Activated CD8-positive, alpha-beta memory T cell treated with anti-CD3 and anti-CD28 coated beads, Interleukin-2, amount 10 ng/mL, durations not matched to agents 7 days and 5 days (primary cell): ENCODE measurements at places on chromosomes 6 and 20.

GRCh38 chr6:36774331-36774730 is 64.9 kb downstream of the CPNE5 start:
- DNase-seq = no peak

DNA sequence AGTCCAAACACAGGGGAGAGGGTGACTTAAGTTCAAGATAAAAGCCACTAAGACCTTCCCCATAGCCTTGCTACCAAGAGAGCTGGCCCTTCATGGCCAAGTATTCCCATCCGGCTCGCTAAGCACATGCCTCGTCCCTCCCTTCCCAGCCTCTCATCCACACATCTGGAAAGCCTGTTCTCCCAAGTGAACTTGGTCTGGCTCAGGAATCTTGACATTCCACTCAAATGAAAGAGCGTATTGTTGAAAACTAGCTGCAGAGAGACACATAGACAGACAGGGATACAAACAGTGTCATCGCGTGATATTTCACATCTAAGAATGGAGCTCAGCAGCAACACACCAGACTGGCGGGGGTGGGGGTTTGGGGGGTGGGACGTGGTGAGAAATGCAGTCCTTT is 182.8 kb upstream of the FOXQ1 start:
- no peak for DNase-seq

GRCh38 chr6:135299256-135299655 is 118.1 kb downstream of the MYB start:
- DNase-seq = no peak

GRCh38 chr20:38523697-38524096 is 51.1 kb downstream of the RALGAPB start:
- no peak for DNase-seq

- peak; percentile 85 for DNase-seq
These were observed 25.6 kb upstream of the HLA-DQB1 start for GRCh38 chr6:32692019-32692418.

- no peak for DNase-seq
These were observed 422.6 kb downstream of the HTR1B start for GRCh38 chr6:77040568-77041195.

- no peak for DNase-seq
These were observed 59.2 kb downstream of the POPDC3 start for GRCh38 chr6:105120570-105120969.

DNA sequence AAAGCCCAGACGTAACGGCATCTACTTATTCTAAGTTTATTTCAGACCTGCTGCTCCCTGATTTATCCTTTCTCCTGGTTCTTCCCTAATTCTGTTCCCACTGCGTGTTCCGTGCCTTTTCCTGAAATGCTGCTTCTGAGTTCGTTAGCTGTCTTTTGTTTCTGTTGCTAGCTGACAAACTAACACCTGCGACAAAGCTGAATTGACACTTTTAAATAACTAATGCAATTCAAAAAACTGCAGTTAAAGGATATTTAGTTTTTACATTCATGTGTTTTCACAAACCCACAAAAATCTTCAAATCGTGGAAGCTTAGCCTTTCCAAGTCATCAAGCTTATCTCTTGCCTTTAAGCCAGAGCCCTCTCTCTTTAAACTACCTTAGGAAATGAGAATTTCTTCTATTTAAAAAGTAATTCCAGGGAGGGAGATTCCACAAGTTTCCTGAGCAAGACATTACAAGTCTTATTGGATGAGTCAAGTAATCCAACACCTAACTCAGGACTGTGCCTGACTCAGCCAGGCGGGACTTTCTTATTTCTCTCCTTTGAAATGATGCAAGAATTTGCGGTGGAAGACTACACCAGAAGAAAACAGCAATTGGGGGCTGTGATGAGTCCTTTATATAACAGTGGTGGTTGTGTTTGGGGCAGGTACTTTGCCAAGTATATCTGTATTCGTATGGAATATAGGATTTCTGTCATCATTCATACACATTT is 6.3 kb downstream of the ADTRP start:
- DNase-seq = no peak

- no peak for DNase-seq
These were observed 77.1 kb downstream of the ATRN start for GRCh38 chr20:3547906-3548305.

GRCh38 chr6:136086686-136087085 is 163.4 kb downstream of the MTFR2 start:
- DNase-seq = no peak

GRCh38 chr6:27547157-27548075 is 74.5 kb upstream of the ZNF184 start:
- peak; percentile 63 for DNase-seq

- no peak for DNase-seq
These were observed 14.0 kb downstream of the CALHM6 start for GRCh38 chr6:116475141-116475540.

- no peak for DNase-seq
These were observed 1.5 kb downstream of the BTN3A2 start for GRCh38 chr6:26366504-26366903.

GRCh38 chr6:112021691-112022310 is 32.1 kb upstream of the CCN6 start:
- DNase-seq = no peak

DNA sequence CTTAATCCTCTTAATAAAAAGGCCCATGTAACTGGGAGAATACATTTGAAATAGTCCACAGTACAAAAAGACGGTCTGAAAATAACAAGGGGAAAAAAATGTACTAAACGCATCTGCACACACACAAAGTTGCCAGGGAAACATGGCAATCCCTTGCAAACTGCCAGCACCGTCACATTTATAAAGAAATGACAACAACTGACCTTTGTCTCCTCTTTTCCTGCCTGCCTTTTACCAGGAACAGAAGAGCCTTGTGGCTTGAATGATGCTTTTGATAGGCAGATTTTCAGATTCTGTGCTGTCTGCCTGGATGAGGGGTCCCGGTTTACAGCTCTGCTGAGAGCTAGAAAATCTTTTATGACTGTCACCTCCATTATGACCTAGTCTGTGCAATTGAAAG is 308.6 kb upstream of the ZFP64 start:
- no peak for DNase-seq

DNA sequence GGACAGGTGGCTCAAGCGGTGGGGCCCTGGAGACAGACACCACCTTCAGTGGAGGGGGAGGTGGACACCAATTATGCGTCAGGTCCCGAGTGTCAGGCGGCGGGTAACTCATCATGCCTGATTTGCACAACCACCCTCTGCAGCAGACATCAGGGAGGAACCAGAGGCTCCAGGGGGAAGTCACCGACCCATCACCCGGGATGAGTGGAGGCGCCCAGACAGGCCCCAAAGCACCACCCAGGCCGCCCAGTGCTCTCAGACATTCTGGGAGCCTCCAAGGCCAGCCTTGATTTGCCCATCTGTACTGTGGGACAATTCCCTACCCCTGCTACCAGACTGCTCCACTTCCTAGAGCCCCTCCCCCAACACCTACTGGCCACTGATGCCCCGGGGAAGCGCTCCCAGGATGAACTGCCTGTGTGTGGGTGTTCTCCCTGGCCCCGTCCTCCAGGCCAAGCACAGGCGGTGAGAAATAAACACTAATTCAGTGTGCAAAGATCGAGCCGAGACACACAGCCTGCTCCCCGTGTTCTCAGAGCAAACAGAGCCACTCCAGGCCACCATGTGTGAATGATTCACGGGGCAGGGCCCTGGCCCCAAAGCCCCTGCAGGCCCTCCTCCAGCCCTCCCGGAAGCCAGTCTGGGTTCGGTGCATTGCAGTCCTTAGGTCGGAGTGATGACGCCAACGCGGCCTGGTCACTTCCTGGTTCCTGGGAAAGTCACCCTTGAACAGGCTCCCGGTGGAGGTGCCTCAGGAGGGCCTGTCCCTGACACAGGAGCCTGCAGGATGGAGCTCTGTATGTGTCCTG is 107.2 kb downstream of the ASXL1 start:
- no peak for DNase-seq

DNA sequence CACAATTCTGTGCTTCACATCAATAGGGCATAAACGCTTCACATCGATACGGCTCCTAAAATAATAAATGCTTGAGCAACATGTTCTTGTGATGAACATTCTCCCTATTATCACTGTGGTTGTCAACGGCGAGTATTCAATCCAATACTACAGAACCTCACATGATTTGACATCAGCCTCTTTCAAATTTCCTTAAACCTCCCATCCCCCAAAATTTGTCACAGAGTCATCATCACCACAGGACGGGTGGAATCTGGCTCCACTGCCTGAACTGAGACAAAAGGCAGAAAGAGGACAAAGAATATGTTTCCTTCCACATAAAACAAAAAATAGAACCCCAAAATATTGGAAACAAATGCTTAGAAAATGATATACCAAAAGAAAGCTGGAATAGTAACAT is 7.3 kb downstream of the THEMIS start:
- DNase-seq = peak; percentile 54

- DNase-seq = no peak
These were observed 129.4 kb downstream of the LY86 start for GRCh38 chr6:6717953-6718352.

- no peak for DNase-seq
These were observed 39.8 kb downstream of the UQCC2 start for GRCh38 chr6:33671744-33672072.

- DNase-seq = no peak
These were observed 78.9 kb upstream of the SCP2D1 start for GRCh38 chr20:18734525-18735189.

DNA sequence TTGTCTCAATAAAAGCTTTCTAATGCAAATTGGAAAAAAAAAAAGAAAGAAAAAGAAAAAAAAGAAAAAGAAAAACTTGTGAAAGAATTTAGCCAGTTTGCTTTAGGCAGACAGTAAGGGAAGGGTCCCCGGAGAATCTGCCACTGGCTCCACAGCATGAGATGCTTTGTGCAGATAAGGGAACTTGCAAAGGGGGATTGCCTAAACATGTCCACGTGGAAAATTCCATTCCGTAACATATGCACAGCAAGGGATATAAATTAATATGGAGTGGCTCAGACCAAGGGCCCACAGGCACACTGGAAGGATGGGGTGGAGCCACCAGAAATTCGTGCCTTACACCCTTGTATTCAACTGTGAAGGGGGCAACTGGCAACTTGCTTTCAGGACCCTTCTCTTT is 45.4 kb downstream of the MKKS start:
- DNase-seq = no peak

GRCh38 chr20:34193051-34193450 is 48.2 kb upstream of the ASIP start:
- DNase-seq = no peak

- DNase-seq = no peak
These were observed 24.6 kb downstream of the FOXA2 start for GRCh38 chr20:22559711-22560318.

DNA sequence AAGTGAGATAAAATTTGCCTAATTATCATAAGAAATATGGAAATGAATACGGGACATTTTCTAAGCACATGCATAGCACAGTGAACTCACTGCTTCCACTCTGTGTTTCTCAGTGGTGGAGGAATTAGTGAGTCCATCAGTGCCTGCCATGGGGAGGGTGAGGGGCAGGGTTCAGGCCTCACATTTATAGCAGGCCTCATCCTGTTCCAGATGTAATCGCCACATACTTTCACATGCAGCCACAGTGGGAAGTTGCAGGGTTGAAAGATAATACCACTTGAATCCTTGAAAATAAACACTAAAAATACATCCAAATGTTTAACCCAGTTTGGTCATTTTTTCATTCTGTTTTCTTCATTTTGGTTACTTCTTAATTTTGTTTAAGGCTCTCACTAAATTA is 29.9 kb upstream of the ANKEF1 start:
- DNase-seq = no peak

DNA sequence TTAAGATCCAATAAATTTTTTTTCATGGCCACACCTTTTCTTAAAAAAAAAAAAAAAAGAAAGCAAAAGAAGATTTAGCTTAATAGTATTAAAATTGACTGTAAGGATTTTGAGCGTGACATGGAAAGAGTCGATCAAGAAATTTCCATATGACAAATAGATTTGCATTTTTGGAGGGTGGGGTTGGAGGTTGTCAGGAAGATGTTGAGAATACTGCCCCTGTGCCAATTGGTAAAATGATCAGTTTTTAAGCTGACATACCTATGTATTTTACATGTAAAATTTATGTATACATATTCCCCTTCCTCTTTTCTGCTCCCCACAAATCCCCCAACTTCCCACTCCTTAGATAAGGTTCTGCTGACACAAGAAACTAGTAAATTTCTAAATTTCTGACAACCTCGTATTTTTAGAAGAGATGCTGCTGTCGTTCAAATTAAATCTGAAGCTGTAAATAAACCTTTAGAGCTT is 520.9 kb downstream of the CD83 start:
- DNase-seq = no peak

GRCh38 chr20:63215101-63216040 is 560 bp downstream of the YTHDF1 start:
- peak; percentile 50 for DNase-seq

DNA sequence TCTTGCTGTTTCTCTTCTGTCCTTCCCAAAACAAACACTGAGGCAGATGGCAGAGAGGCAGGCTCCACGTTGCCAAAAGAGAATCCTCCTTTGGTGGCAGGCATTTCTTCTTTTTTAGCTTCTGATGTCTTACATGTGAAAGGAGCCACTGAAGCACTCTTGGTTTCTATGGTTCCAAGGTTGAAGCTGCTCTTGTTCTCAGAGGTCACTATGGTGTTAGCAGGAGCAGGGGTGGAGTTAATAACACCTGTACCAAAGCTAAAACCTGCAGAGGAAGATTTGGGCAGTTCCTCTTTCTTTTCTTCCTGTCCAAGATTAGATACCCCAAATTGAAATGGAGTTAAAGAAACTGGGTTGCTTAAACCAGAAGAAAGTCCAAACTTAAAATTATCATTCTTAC is 28.8 kb downstream of the FAM8A1 start:
- DNase-seq = no peak

- DNase-seq = peak; percentile 75
These were observed 197.7 kb downstream of the BCAS1 start for GRCh38 chr20:53872561-53873229.

DNA sequence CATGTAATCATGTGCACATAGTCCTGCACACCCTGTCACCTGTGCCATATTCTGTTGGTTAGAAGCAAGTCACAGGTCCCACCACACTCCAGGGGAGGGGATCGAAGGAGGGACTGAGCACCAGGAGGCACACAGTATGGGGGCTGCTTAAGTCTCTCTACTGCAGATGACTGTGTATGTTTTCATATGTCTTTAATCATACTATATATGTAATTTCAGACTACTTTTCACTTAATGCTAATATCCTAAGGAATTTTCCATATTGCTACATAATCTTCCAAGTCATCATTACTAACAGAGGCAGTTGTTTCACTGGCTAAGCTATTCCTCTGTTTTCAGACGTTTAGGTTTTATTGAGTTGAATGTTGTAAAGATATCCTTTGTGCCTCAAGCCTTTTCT is 10.8 kb downstream of the EFCAB8 start:
- DNase-seq = no peak

- DNase-seq = no peak
These were observed 79.8 kb downstream of the PRDM1 start for GRCh38 chr6:106165885-106166485.

DNA sequence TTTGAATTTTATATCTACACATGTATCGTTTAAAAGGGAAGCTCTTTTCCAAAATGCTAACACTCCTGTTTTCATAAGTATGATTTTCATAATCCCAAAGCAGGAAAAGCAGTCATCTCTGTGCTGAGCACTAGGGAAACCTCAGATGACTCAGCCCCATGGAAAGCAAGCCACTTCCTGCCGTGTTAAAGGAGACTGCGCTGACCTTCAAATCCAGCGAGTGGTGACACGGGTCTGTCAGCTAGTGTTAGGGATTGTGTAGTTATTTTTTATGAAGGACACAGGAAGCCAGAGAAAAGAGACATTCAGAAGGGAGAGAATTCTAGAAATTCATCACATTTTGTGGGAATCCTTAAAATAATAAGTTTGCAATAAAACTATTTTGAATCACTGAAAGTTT is 57.0 kb upstream of the CD93 start:
- peak; percentile 78 for DNase-seq
